ENCODE measurements at places on chromosomes 3 and 15.

DNA sequence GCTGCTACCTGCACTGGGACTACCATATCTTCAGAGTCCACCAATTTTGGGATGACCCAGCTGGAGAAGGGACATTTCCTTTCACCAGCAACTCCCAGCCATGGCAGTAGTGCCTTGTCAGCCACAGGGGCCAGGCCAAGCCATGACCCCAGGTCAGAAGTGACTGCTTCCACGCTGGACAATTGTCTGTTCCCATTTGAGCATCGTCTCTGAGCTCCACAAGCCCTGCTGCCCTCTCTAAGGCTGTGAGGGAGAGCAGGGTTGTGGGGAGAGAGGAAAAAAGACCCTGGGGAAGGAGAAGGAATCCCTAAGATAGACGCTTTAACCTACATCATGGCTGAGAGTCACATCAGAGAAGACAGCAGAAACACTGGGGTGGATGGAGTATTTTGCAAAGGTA is 7.4 kb upstream of the RARRES1 start:
- DNase-seq: no peak

DNA sequence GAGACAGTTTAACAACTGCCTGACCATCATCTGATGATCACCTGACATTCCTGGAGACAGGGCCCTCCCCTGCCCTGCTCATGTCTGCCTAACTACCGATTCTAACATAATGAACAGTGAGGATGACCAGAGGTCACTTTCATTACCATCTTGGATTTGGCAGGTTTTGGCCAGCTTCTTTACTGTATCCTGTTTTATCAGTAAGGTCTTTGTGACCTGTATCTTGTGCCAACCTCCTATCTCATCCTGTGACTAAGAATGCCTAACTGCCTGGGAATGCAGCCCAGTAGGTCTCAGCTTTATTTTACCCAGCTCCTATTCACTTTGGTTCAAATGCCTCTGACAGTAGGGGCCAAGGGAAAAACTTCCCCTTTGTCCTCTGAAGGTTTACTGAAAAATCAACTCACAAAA is 40.2 kb downstream of the METTL6 start:
- DNase-seq: no peak

- no peak for DNase-seq
These were observed 152.4 kb upstream of the DPH6 start for GRCh38 chr15:35698331-35698730.

GRCh38 chr15:61122647-61123375 is 106.3 kb downstream of the RORA start:
- DNase-seq: no peak

- DNase-seq: no peak
These were observed 1051.8 kb upstream of the CFAP20DC start for GRCh38 chr3:60101621-60102020.

DNA sequence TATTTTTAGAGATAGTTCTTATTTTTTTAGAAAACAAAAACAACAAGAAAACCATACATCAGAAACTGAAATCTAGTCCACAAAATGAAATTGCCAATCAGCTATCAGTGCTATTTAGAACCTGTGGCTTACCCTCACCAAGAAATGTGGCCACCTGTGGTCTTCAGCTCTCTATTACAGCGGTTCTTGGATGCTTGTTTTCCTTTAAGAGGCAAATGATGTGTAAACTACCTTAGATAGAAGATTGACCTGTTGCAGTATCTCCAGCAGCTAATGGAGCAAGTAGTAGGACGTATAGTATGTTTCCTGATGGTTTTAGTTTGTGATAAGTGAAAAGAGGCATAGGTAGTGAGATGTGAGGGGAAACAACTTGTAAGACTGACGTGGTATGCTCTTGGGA is 21.2 kb downstream of the TFG start:
- DNase-seq: no peak

GRCh38 chr3:69784954-69785514 is 45.8 kb downstream of the MITF start:
- DNase-seq: no peak

GRCh38 chr15:38885001-38885400 is 320.4 kb upstream of the RASGRP1 start:
- no peak for DNase-seq

DNA sequence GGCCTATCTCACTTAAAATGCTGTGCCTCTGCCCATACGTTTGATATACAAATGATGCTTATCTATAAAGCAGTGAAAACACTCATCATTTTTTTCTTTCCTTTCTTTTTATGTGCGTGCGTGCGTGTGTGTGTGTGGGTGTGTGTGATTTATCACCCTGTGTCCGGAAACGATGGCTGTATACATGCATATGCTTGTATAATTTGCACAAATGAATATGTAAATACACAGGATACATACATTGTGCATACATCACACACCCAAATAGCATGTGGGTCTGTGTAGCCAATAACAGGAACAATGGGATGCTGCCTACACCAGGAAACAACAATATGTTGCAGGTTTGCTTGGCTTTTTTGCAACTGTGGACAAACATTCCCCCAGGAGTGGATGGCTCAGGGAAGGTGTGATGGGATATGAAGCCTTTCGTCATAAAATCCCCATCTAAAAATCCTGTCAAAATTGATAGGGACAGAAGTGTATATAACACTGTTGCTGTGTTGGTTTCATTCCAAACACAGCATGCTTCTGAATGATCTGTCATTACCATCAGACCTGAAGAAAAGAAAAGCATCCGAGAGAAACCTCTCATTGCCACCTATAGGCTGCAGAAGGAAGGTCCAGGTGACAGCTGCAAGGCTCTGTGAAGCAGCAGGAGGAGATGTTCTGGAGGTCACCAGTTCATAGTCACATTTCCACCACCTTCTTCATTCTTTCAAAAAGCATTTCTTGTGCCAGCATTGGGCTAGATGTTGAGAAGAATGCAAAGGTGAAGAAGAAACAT is 503.9 kb upstream of the NR2F2 start:
- DNase-seq: no peak

DNA sequence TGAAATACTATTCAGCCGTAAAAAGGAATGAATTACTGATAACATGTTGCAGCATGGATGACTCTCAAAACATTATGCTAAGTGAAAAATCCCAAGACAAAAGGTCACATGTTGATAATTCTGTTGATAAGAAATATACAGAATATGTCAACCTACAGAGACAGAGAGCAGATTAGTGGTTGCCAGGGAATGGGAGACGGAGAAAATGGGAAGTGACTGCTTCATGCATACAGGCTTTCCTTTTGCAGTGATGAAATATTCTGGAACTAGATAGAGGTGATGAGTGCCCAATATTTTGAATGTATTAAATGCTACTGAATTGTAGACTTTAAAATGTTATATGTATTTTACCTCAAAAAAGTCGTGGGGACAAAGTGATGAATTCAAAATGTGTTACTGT is 56.2 kb downstream of the ABHD2 start:
- DNase-seq: no peak

DNA sequence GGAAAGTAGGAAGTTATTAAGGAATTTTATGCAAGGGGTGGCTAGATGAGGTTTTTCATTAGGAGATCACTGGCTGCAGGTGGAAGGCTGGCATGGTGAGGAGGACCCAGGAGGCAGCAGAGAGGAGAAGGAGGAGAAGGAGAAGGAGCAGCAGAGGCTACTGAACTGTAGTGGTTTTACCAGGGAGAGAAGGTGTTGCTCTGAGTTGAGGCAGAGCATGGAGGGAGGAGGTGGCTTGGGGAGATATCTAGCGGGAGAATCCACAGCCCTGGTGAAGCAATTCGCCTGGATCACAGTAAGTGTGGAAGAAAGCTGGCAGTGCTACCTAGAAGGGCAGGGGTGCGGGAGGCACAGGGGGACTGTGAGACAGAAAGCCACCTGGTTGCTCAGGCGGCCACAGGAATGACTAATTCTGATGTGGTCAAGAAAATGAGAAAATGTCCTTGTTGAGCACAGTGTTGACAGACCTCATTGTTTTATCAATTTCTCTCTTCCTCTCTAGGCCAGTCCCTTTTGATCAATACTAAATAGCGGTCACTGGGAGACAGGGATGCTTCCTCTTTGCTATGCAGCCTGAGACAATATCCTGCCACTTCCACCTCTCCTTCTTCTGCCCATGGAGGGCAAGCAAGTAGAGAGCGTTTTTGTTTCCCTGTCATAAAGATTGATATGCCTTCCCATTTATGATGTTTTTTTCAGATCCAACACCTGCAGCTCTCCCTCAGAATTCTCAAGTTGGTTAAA is 94.6 kb downstream of the EEFSEC start:
- no peak for DNase-seq

DNA sequence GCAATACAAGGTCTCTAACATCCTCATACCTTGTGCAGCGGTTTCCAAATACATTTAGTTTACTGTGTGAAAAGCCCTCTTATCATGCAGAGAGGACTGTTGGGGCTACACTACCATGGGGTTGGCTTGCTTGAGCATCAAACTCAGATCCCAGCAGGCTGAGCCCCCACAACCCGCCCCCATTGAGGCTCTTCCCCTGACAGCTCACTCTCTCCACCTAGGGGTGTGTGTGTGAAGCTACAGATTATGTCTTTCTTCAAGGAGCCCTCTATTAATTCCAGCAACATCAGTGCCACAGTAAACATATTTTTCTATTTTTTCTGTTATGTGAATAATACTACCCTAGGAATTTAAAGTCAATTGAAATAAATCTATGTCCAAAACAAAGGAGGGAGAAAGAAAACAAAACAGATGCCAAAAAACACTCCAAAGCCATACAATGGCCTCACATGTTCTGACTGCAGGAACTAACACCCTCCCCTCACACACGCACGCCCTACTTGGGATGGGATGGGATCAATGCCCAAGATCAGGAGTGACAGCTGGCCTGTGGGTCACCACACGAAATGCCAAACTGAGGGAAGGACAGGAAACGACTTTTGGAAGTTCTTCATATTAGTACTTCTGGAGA is 14.7 kb downstream of the TM4SF4 start:
- no peak for DNase-seq

GRCh38 chr3:53650424-53650823 is 156.0 kb downstream of the CACNA1D start:
- DNase-seq: no peak
